ENCODE measurements at places on chromosomes 6 and 20.
A peak's percentile ranks its signal among the peaks of the same experiment; 100 is the strongest.

GRCh38 chr20:39603219-39603618 is 641.1 kb downstream of the DHX35 start:
- no peak for DNase-seq

GRCh38 chr20:16569246-16570153 is 3.7 kb downstream of the KIF16B start:
- DNase-seq, result no peak

DNA sequence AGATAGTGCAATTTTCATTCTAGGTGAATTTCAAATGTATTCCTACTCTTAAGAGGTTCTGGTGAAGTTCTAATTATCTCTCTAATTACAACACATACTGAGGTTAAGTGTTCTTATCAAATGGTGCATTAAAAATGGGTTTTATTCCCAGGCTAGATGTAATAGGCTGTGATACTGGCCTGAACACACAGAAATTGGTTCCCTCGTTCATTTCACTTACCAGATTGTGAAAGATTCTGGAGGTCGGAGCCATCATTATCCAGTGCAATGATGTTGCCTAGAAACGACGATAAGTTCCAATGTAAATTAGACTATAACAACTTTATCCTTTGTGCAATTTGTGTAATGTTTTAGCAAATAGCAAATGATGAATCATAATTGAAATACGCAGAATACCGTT is 172.6 kb upstream of the SOX4 start:
- DNase-seq, result no peak

DNA sequence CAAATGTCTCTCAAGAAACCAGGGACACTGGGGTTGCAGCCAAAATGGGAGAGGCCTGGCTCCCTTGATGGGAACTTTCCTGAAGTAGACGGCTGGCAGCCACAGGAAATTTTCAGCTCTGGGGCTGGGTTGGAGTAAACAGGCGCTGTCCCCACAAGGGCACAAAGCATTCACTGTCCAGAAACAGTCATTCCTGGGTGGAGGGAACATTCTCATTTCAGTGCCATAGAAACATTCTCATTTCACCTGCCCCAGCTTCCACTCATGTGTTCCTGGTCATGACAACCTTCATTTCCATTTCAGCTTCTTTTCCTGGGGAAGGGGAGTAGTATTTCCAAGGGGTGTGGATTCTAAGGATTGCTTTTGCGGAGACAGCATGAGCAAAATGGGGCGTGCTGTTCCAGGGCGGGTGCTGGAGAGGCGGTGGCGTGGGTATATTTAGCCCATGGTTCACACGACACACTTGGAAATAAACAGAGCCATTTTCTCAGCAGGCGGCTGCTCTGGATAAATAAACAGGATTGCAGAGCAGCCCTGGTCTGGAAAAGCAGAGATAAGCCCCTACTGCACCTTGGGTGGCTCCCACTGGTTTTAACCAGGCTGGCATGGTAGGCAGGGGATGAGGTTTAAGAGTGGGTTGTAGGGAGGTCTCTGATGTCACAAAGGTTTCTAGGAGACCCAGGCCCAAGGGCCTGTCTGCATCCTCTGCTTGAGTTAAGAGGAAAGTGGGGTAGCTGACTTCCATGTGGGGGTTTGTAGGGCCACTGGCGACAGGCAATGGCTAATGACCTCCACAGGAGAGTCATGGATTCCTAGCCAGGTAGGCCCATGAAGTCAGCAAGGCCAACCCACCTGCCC is 32.9 kb downstream of the COX4I2 start:
- no peak for DNase-seq

- DNase-seq, result peak; percentile 88
Measured at GRCh38 chr20:24948939-24949679, at the start of gene CST7. Gene CST7, plus strand, starts transcription at chr20:24949269. Its CDS starts 237 bp downstream, at chr20:24949506.

- DNase-seq, result no peak
Measured at GRCh38 chr20:56926501-56926900, 297.4 kb downstream of the TFAP2C start.

DNA sequence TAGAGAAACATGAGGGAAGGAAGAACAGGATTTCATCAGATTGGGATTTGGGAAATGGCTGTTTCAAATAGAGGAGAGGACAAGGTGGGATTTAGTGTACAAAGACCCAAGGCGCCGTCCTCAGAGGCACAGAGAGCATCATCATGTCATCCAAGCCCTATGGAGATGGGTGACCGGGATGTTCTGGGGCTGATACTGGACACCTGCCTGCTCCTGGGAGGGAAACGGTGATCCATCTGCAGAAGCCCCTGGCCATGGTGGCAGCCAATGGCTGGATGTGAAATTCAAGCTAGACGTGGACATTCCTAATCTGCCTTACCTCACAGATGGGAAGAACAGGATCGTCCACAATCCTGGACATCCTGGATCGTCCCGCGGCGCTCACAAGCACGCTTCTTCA is 12.7 kb downstream of the NKX2-2 start:
- DNase-seq, result no peak

GRCh38 chr6:3013486-3013885 is 13.8 kb downstream of the NQO2 start:
- no peak for DNase-seq

- DNase-seq, result no peak
Measured at GRCh38 chr6:101404775-101405174, 11.3 kb downstream of the GRIK2 start.

- DNase-seq, result no peak
Measured at GRCh38 chr6:156485150-156485549, 292.0 kb upstream of the ARID1B start.

- no peak for DNase-seq
Measured at GRCh38 chr6:145309842-145310535, 425.3 kb downstream of the EPM2A start.

DNA sequence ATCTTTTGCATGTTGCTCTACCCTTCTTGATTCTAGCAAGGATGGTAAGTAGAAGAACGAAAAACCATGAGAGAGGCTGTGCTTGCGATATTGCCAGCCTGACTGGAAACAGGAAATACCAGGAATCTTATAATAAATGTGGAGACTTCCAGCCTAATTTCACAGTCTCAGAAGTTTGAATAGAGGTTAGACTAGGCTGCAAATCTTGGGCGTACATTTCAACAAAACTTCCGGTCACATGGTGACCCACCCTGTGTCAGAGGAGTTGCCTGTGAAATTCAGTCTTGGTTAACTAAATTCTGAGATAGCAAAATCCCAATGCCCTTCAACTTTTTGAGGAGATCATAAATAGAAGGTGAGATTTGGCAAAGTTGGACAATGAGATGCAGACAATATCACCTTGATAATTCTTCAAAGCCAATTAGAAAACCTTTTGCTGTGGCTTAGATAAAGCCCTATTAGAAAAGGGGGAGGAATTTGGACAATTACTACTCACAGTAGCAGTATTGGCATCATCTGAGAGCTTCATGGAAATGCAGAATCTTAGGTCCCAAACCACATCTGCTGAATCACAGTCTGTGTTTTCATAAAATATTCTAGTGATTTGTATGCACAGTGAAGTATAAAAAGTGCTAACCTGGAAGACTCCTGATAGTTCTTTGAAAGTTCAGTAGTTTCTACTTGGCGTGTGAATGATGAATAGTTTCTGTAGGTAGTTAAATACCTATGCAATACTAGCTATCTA is 262.0 kb upstream of the JAG1 start:
- DNase-seq, result no peak

GRCh38 chr6:81003156-81003555 is 749.3 kb downstream of the TENT5A start:
- no peak for DNase-seq

GRCh38 chr6:140082867-140083297 is 708.4 kb upstream of the CITED2 start:
- no peak for DNase-seq

- no peak for DNase-seq
Measured at GRCh38 chr6:100880149-100880852, 828 bp downstream of the ASCC3 start.

- DNase-seq, result no peak
Measured at GRCh38 chr6:28738396-28738765, 185.4 kb downstream of the TRIM27 start.

DNA sequence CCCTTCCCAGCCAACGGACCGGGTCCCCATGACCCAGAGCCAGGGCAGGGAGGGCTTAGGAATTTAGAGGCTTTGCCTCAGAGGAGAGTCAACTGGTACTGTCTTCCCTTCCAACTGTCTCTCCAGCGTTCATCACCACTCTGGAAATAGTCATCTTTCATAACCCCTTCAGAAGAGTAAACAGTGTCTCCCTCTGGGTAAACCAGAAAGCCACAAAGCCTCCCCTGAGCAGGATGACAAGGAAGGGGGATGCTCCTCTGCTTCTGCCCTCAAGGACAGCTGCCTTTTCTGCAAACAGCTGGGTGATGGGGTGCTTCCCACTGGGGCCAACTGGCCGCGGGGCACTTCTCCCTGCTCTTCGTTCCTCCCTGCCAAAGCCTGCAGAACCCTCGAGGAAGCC is 90.1 kb downstream of the PSMG4 start:
- DNase-seq, result no peak

GRCh38 chr20:17882834-17883591 is 85.6 kb downstream of the SNX5 start:
- DNase-seq, result no peak

DNA sequence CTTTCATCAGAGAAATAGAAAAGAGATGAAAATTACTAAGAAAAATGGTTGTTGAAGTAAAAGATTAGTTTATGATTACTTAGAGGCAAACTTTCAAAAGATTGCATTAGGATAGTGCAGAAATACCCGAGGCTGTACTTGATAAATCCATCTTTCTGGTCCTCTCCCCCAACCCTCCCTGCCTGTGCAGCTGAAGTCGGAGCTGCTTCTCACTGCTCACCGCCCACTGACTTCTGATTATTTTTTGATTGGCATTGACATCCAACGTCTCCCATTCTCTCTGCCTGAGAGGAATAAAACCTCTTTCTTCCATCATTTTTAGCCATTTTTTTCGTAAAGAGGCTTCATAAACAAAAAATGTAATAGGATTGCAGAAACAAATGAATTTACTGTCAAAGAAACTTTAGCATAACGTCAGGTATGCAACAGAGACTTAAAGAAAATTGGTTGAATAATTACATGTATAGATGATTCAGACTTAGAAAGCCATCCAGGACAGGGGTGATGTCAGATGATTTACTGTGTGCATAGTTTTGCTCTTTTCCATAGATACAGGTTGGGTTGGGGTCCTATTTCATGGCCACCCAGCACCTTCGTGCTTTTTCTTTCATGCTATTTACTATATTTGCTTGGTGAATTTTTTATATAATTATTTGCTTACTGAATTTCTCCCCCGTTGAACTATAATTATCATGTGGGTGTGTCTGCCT is 53.6 kb upstream of the EDN3 start:
- DNase-seq, result no peak

All from activated CD8-positive, alpha-beta memory T cell treated with anti-CD3 and anti-CD28 coated beads for 4 hours (primary cell).